GM23248 (cell line): ENCODE measurements at places on chromosomes 16 and 17. TPM values are rescaled to one million over a fixed set of nuclear protein-coding genes. Genes with fewer than 3 reads are reported as not detected.

Gene FAM117A
- 4.0 and 10.2 TPM in 2 replicates for total RNA-seq

Gene KRT27
- not detected in 2 replicates for total RNA-seq

Gene KRTAP4-1
- 0.76 TPM in 1 of 2 replicates, not detected in the other for total RNA-seq

Gene LDHD
- 0.38 and 0.65 TPM in 2 replicates for total RNA-seq

Gene TEKT5
- not detected in 2 replicates for total RNA-seq

Gene MPP2
- 5.1 and 13.8 TPM in 2 replicates for total RNA-seq

Gene NRN1L
- total RNA-seq = not detected in 2 replicates

Gene OTOA
- total RNA-seq = not detected in 2 replicates

Gene KRT20
- total RNA-seq = not detected in 2 replicates

Gene NEUROD2
- not detected in 2 replicates for total RNA-seq

Gene IGF2BP1
- 4.3 and 5.7 TPM in 2 replicates for total RNA-seq

Gene C16orf92
- total RNA-seq = not detected in 2 replicates

Gene PRR29
- not detected in 2 replicates for total RNA-seq

Gene RASD1
- total RNA-seq = 0.89 and 2.2 TPM in 2 replicates

Gene MON1B
- total RNA-seq = 9.3 and 11.3 TPM in 2 replicates

Gene TNFRSF13B
- total RNA-seq = not detected in 2 replicates

Gene MARVELD3
- not detected in 2 replicates for total RNA-seq

GRCh38 chr16:29702269-29702668, 23.3 kb downstream of the QPRT start:
- DNase-seq = no peak

DNA sequence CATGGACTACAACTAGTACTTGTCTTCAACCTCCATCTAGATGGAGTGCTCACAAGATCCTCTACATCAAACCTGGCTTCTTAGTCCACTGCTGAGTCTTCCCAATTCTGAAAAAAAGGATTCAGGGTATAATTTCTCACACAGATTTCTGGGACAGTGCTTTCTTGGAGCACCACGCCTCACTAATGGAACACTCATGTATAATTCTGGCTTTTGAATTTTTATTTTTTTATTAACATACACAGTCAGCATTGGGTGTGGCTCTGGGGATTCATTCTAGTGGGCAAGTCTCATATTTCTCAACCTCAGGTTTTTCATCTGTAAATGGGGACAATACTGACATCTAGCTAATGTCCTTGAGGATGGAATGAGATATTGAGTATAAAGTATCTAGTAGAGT, 696.0 kb downstream of the WWOX start:
- no peak for DNase-seq

GRCh38 chr16:84950906-84951305, 60.4 kb downstream of the ZDHHC7 start:
- DNase-seq = peak; percentile 55

DNA sequence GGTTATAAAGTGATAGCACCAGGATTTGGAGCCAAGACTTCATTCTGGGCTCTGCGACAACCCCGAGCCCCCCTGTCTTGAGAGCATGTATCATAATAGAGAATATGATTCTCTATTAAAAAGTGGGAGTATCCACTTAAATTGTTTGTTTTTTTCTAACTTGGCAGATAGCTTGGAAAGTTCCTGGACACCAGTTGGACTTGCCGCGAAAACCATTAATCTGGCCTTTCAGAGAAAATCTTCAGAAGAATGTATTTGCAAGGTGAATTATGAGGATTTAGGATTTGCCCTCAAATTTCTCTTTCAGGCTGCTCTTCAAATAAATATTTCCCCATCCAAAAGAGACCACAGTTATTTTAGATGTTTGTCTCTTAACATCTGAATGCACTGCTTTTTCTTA, 53.5 kb downstream of the MARCHF10 start:
- no peak for DNase-seq

DNA sequence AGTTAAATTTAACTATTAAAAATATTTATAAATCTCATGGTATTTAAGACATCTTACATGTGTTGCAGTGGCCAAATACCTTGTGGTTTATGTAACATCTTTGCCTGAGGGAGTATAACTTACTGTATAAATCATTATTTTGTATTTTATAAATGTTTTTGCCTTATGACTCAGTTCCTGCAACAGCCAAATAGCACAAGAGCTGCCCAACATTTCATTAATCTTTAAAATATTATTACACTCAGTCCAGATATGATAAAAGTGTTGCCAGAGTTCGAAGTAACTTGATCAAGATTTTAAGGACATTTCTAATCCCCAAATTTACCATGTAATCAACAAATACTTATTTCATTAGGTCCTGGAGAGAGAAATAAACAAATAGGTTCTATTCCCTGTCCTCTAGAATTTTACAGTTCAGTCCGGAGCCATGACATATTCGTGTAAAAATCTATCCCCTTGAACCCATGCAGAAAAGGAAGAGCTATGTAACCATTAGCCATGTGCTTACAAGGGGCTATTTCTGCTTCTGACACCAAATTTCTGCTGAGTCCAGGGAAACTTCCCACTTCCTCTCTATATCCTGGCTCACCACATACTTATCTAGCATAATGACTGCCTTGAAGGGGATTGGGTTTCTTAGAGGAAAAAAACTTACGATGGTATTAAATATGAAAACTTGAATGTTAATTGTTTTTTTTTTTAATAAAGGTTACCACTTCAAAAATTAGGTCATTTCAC, 44.0 kb downstream of the IRX6 start:
- peak; percentile 53 for DNase-seq

- DNase-seq = no peak
These were observed 73.7 kb downstream of the USP22 start for GRCh38 chr17:20968913-20969616.

GRCh38 chr16:1054660-1055556, 17.6 kb upstream of the SSTR5 start:
- DNase-seq = peak; percentile 80

GRCh38 chr17:12599186-12599920, 66.3 kb upstream of the MYOCD start:
- no peak for DNase-seq

DNA sequence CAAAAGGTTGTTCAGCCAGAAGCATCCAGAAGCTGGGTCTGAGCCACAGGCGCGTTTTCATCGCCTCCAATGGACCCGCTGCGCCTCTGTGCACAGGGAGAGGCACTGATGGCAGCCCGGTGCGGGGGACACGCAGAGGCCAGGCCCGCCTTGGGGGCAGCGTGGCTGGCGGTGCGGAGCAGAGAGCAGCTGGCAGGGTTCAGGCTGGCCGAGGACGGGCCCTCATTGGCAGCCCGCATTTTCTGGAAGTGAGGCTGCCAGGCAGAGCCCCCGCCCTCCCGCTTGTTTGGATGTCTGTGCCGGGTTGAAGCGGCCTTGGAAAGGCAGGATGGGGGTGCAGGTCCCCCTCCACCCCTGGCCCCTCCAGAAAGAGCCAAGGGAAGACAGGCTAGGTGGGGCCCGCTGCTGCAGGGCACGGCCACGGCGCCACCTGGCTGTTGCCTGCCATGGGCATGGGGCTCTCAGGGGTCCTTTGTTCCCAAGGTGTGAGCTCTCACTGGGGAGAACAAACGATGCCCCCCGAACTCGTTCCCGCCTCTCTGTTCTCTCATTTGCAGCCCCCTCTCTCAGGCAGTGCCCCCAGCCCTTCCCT, 18.8 kb downstream of the GSE1 start:
- DNase-seq = no peak

GRCh38 chr16:60675022-60675421, 1361.2 kb downstream of the CDH8 start:
- DNase-seq = no peak

- DNase-seq = peak; percentile 97
These were observed 2.5 kb upstream of the GSE1 start for GRCh38 chr16:85610446-85611193.

DNA sequence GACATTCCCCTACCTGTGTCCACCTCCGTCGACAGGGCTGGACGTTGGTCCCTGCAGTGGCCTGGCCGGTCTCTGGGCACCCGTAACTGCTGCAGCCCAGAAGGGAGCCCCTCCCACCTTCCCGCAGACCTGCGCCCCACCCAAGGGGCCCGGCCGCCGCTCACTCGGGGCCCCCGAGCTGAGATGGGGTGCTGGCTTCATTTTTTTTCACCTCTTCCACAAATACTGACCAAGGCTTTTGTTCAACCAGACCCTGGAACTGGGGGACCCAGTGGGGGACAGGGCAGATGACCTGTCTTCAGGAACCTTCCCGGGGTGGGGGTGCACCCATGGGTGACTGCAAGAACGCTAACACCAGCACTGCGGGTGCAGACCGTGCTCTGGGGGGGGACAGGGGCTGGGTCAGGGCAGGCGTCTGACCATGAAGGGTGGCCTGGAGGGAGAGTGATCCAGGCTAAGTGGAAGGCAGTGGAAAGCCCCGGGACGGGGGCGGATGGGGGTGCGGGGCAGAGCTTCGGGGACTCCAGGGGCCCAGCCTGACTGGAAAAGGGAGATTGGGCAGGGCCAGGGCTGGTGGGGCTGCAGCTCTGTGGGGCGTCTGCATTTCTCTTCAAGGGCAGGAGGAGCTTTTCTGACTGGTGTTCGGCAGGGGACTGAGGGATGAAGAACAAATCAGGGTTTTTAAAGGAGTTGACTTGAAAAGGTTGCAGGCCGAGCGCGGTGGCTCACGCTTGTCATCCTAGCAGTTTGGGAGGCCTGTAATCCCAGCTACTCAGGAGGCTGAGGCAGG, 42.3 kb downstream of the SLC7A5 start:
- no peak for DNase-seq

- peak; percentile 26 for DNase-seq
These were observed 3.9 kb upstream of the JPH3 start for GRCh38 chr16:87598431-87598830.

- DNase-seq = peak; percentile 80
These were observed 93.3 kb downstream of the MYO1D start for GRCh38 chr17:32783602-32784001.

DNA sequence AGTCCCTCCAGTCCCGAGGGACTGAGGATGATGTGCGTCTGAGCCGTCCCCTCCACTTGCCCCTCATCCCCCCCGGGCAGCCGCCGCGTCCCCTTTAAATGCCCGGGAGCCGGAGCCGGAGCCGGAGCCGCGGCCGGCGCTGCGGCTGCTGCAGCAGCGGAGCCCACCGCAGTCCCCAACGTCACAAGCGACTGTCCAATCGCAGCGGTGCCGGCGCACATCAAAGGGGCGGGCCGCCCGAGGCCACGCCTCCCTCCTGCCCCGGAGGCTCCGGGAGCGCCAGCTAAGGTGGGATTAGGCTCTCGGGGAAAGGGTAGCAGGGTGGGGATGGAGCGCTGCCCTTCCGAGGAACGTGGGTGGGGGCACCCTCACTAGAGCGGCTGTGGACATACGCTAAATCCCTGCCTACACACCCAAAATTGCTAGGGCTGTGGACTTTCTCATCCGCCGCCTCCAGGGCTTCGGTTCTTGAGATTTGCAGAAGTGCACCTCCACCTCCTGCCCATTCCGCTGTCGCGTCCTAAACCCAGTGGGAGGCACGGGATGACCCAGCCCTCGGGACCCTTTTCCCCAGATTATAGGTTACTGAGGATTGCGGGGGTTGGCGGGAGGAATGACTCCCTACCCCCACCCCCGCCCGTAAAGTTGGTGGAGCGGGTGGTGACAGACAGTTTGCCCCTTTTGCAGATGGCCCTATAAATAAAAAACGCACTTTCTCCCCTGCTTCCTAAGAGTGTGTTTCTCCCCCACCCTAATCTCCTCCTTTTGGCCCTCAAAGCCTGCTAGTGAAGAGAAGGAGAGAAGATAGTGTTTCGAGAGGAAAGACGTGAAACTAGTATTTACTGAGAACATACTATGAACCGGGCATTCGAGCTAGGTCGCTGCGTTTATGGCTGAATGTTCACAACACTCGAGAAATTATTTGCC, at the start of gene PHOSPHO1:
Gene PHOSPHO1 (minus strand): TSS at position 152 of the 927 bp plus-strand sequence. CDS start 4,096 bp downstream, outside the sequence.
- DNase-seq = peak; percentile 93

DNA sequence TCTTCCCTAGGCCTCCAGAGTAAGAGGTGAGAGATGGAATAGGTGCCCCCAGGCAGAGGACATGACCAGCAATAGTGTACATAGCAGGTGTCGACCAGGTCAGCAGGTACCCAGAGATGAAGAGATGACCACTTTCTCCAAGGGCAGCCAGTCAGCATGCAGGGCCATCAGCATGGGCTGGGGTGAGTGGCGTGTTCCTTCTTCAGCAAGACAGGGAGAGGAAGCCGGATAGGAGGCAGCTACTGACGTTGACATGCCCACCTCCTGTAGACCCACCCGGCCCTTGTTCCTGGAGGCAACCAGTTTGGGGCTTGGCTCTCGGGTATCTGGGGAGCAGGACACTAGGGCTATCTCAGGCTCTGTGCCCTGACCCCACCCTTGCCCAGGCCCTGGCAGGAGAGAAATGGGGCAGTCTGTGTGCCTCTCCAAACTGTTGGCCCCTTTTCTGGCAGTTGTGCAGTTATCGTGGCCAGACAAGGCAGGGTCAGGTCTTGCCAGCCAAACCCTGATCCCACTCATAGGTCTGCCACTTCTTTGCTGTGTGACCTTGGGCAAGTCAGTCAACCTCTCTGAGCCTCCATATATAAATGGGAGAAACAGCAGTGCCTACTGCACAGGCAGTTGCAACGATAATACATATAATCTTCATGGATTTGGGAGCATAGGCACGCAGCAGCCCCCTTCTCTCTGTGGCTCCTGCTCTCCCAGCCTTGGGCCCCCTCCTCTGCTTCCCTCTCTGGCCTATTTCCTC, 1.4 kb upstream of the NDRG4 start:
- DNase-seq = no peak

DNA sequence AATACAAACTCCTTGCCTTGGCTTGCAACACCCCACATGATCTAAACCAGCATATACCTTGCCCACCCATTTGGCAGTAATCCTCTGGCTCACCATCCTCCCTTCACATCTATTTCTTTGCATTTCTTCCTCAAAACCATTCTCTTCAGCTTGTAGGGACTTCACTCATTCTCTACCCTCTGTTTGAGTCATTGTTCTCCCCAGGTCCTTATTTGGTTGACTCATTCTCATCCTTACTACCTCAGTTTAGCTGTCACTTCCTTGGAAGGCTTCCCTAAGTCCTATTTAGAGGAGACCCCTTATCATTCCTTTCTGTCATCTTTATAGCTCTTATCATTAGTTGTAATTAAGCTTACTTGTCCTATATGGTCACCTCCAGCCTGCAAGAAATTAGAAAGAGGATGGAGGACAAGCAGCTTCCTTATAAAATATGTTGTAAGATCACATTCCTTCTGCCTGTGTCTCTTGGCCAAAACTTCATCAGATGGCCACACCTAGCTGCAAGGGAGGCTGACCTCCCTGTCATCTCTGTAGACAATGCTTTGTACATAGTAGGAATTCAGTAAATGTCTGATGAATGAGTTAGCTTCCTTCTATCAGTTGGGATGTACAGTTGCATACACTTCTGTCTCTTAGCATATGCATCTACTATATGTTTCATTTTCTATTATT, 1.7 kb downstream of the TTC19 start:
- DNase-seq = peak; percentile 30

- DNase-seq = no peak
These were observed 92.6 kb upstream of the CBX4 start for GRCh38 chr17:79931817-79932309.

DNA sequence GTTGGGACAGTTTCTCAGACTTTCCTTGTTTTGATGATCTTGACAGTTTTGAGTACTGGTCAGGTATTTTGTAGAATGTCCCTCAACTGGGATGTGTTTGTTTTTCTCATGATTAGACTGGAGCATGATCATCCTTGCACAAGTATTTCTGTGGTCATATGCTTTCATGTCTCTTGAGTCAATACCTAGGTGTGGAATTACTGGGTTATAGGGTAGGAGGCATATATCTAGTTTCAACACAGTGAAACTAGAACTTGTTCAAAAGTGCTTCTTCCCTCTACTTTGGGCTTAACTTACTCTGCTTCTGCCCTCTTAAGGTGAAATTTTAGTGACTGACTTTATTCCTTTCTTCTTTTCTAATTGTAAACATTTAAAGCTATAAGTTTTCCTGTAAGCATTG, 30.1 kb downstream of the IKZF3 start:
- DNase-seq = no peak
